ENCODE measurements at places on chromosomes 16 and 17. TPM values are rescaled to one million over a fixed set of nuclear protein-coding genes. Genes with fewer than 3 reads are reported as not detected.

Gene ACSM2A
- not detected for total RNA-seq

Gene TBX2
- total RNA-seq = 0.44 TPM

Gene ATP2C2
- total RNA-seq = 11.9 TPM

Gene CD300H
- total RNA-seq = not detected

Gene ALOXE3
- total RNA-seq = 0.70 TPM

Gene ZSCAN10
- total RNA-seq = 0.23 TPM

Gene NPIPA3
- not detected for total RNA-seq

Gene HOXB2
- 0.31 TPM for total RNA-seq

Gene HYDIN
- 31.0 TPM for total RNA-seq

Gene HELZ
- total RNA-seq = 35.1 TPM

Gene NPIPB12
- 108 TPM for total RNA-seq

Gene SLFN5
- total RNA-seq = 16.1 TPM

Gene DOC2B
- total RNA-seq = not detected

Gene GHDC
- total RNA-seq = 21.5 TPM

Gene ZNF830
- total RNA-seq = 13.9 TPM

Gene KRT28
- not detected for total RNA-seq
